Mesenchymal stem cell (in vitro differentiated cells and primary cell): ENCODE measurements at places on chromosomes 4 and X.

DNA sequence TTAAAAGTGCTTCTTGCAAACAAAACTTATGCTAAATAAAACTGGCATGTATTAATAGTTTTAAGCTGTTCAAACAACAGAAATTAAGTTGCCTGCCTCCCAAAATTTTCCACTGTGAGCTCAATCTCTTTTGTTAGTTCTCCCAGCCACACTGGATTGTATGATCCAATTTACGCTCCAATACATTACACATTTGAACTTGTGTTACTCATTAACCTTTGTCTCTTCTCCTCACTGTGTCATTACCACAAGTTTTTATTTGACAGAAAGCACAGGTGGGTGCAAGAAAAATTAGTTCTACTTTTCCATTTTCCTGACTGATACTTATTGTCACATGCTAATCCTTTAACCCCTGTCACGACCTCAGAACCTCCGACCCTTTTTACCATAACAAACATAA lies 55.5 kb downstream of the SHISA3 start:
- H3K4me1 ChIP-seq = peaks cover 4% of the 10 kb centered on the region
- DNase-seq = no peak
- no peak overlapping the region for H3K4me3 ChIP-seq
- H3K27me3 ChIP-seq = no peaks in the 10 kb centered on the region
- H3K36me3 ChIP-seq = no peaks in the 10 kb centered on the region

DNA sequence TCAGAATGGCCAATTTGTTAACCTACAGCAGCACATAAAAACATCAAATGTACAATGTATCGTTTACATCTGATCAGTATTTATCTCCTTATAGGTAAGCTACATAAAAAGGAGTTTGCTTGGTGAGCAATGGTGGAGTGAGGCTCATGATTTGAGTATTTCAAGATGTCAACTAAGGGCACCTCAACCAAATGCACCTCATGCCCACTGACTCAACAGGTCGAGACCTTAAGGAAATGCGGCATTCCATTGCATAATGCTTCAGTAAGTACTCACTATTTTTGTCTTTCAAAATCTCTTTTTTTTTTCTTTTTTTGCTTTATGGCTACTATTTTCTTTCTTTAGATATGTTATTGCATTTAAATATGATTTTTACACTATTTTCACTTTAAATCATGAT lies 181.0 kb upstream of the TLL1 start:
- no peak overlapping the region for H3K27ac ChIP-seq
- H3K27me3 ChIP-seq = no peaks in the 10 kb centered on the region
- H3K36me3 ChIP-seq = no peaks in the 10 kb centered on the region
- no peak for DNase-seq

DNA sequence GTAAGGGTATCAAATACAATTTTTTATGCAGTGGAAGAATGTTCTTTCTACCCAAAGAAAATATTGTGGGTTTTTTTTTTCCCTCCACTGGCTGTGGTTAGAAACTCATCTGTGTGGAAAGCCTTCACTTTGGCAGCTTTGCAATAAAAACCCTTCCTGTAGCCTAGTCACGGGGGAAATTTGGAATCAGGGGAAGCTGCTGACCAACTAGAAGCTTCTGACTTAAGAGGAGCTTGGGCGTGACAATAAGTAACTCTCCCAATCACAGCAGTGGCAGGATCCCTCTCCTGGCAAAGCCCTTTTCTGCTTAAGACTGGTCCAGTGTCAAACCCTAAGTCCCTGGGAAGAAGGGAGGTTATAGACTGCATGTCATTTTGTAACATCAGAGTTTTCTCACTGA lies 87.9 kb downstream of the LRRC66 start:
- H3K4me3 ChIP-seq = no peak overlapping the region
- peaks cover 4% of the 10 kb centered on the region for H3K27me3 ChIP-seq
- no peaks in the 10 kb centered on the region for H3K36me3 ChIP-seq
- H3K27ac ChIP-seq = no peak overlapping the region
- DNase-seq = no peak

- peaks cover 18% of the 10 kb centered on the region for H3K4me1 ChIP-seq
- peaks cover 10% of the 10 kb centered on the region for H3K27me3 ChIP-seq
- peak overlapping the region; percentile 17 for H3K27ac ChIP-seq
- H3K36me3 ChIP-seq = peaks cover 4% of the 10 kb centered on the region
- no peak for DNase-seq
These were observed 16.3 kb downstream of the SMS start for GRCh38 chrX:21956783-21957182.

DNA sequence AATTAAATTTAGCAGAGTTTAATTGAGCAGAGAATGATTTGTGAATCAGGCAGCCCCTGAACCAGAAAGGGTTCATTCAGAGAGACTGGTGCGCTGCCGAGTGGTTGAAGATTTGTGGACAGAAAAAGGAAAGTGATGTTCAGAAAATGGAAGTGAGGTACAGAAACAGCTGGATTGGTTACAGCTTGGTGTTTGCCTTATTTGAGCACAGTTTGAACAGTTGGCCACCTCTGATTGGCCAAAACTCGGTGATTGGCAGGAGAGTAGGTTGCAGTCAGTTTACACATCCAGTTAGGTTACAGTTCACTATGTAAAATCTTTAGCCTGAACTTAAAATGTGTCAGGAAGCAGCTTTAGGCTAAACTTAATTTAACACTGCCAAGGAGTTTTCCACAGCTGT lies 14.9 kb downstream of the MID1IP1 start:
- no peak for DNase-seq
- H3K4me1 ChIP-seq = no peaks in the 10 kb centered on the region
- H3K27ac ChIP-seq = peak overlapping the region; percentile 56
- H3K27me3 ChIP-seq = no peaks in the 10 kb centered on the region
